ENCODE measurements at places on chromosomes 1 and 21.

DNA sequence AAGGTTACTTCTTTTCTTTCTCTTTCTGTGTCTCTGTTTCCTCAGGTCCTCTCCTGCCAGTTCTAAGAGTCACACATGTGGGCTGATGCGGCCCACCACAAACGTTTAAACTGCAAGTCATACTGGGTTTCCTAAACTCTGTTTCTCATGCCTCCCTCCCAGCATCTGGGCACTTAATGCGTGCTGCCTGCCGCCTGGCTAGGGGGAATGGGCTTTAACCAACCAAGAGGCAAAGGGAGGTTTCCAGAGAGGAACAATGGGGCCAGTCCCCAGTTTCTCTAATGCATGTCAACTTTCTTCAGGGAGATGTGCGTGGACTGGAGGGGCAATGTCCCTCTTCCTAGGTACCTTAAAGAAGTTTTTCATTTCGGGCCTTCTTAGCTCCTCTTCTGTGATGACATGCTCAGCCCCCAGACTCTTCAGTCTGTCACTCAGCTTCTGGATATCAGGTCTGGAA lies 19.9 kb upstream of the SRSF4 start:
- DNase-seq, result no peak

- no peak for DNase-seq
Observed at GRCh38 chr1:18126616-18127015, 19.0 kb downstream of the IGSF21 start.

DNA sequence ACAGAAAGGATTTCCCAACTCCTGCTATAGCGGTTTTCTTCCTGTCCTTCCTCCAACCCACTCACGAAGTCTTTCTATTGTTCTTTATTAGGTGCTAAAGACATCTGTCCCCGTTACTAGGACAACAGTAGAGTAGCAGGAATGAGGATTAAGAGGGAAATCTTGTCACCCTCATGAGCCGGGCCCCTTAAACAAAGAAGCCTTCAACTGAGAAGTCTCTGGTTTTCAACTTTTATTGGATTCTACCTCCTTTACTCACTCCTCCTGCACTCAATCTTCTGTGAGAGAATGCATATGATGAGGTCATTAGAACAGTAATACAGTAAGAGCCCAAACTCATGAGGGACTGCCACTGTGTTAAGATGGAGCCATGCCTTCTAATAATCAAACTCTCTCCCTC lies 206.3 kb downstream of the OMA1 start:
- no peak for DNase-seq

DNA sequence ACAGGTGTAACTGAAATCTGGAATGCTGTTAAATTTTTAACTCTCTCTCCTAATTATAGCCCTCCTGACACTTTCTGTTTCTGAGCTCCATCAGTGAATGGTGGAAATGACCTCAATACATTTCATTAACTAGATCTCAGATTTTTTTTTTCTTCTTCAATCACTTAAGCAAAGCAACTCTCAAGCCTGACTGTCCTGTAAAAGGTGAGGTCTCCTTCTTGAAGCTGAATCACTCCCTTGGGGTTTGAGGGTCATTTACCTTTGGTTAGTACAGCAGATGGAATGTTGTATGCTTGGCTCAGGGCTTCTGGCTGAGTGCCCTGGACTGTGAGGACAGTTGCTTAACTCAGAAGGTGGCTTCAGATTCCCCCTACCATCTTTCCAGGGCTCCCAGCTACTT lies 518.7 kb downstream of the PTPRC start:
- DNase-seq, result no peak

DNA sequence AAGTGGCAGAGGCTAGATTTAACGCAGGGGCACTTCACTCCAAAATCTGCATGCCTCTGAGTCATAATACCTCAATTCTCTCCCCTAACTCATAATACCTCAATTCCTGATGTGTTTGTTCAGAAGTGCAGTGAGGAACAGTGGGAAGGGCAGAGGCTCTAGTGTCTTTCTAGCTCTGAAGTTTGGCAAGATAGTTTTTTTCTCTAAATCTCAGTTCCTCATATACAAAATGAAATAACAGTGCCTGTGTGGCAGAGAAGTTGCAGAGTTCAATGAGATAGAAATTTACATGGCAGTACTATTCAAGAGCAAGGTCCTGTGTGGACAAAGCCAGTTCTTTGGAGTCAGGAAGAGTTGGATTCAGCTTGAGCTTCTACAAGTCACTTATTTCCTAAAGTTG lies 9.8 kb downstream of the JUN start:
- DNase-seq, result no peak

GRCh38 chr1:226078374-226078773 lies 15.9 kb downstream of the H3-3A start:
- no peak for DNase-seq

DNA sequence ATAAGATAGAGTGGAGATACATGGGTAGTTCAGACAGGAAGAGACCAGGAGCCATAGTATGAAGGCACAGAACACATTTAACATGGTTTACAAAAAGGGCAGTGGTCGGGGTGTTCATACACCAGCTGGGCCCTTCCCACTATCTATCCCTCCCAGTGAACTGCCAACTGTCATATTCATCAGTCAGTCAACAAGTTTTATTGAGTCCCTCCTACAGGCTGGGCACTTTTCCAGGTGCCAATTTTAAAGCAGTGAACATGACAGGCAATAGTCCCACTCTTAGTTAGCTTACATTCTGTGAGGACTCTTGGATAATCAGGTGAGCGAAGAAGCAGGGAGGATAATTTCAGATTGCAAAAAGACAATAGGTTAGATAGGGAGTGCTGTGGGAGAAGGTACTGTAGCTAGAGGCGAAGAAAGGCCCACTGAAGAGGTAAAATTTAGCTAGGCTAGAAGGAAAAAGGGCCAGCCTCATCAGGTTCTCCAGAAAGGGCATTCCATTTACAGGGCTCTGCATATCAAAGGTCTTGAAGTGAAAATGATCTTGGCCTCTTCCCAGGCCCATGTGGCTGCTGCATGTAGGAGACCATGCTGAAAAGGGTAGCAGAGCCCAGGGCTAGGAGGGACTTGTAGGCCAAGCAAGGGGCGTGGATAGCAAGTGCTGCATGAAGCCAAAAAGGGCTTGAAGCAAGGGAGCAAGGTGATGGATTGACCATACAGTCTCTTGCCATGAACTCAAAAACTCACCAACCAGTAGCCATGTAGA lies 274.7 kb upstream of the SNX7 start:
- no peak for DNase-seq

GRCh38 chr1:65434255-65434654 lies 13.8 kb downstream of the LEPR start:
- DNase-seq, result no peak

DNA sequence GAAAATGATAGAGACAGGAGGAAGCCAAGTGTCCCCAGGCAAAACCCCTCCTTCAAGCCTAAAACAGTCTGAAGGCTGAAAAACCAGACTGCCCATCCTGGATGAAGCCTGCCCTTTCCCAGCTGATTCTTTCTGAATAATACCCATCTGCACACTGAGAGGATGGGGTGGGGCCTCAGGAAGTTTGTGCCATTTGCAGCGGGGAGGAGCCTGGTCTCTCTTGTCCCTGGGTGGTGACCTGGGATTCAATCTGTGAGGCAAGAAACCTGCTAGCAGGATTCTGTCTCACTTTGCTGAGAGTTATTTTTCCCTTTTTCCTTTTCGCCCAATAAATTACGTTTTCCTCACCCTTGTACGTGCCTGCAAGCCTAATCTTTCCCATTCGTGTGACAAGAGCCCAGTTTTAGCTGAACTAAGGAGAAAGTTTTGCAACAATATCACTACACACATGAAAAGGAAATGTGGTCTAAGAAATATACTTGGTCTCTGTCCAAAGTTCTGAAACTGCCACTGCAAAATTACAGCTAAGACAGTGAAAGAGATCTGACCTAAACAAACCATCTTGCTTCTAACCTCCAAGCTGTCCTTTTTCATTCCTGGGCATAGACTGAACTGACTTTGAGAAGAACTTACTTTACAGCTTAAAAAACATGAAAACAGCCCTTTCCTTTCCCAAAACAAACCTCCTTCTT lies 105.0 kb downstream of the COP1 start:
- DNase-seq, result no peak

- no peak for DNase-seq
Observed at GRCh38 chr1:10906866-10907519, 105.5 kb upstream of the TARDBP start.

DNA sequence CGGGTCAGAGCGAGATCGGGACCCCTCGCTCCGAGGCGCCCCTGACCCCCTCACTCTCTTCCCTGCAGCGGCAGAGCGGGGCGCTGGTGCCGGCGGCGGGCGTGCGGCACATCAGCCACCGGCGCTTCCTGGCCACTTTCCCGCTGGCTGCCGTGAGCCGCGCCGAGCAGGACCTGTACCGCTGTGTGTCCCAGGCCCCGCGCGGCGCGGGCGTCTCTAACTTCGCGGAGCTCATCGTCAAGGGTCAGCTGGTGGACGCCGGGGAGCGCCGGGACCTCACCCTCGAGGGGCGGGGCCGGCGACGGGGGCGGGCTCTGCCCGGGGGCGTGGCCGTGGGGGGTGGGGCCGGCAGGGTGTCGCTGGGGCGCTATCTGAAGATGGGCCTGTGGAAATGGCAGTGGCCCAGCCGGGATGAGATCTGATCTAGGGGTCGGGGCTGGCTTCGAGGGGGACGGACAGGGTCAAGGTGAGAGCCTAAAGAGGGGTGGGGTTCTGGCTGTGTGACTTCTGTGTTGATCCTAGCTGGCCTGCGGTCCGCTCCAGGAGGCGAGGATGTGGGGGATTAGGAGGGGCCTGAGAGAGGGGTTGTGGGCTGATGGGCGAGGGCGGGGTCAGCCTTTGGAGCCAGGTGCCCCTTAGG lies 23.6 kb downstream of the PTPRU start:
- no peak for DNase-seq

- DNase-seq, result no peak
Observed at GRCh38 chr1:53295726-53296116, 32.1 kb downstream of the LRP8 start.

GRCh38 chr21:36704281-36704957 lies 5.5 kb downstream of the SIM2 start:
- DNase-seq, result no peak

- no peak for DNase-seq
Observed at GRCh38 chr1:75134647-75135572, 722 bp downstream of the LHX8 start.

- DNase-seq, result no peak
Observed at GRCh38 chr1:46646331-46646730, 21.8 kb downstream of the ATPAF1 start.

DNA sequence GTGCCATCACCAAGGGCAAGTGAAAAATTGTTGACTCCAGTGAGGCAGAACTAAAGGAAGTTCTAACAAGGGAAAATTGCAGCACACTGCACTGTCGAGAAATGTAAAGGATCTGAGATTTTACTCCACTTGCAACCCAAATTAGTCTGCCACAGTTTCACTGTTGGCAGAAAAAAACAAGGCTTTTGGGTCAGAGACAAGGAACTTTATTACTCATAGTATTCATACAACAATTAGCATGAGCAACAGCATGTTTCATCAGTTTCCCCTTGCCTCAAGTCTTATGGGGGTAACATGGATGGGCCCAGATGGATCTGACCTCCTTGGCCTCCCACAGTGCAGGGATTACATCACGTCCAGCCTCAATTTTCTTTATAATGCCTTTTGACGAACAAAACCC lies 125.3 kb downstream of the LTN1 start:
- no peak for DNase-seq

- DNase-seq, result no peak
Observed at GRCh38 chr1:211643324-211644212, 31.9 kb downstream of the NEK2 start.

- no peak for DNase-seq
Observed at GRCh38 chr1:218711884-218712674, 366.9 kb downstream of the TGFB2 start.

DNA sequence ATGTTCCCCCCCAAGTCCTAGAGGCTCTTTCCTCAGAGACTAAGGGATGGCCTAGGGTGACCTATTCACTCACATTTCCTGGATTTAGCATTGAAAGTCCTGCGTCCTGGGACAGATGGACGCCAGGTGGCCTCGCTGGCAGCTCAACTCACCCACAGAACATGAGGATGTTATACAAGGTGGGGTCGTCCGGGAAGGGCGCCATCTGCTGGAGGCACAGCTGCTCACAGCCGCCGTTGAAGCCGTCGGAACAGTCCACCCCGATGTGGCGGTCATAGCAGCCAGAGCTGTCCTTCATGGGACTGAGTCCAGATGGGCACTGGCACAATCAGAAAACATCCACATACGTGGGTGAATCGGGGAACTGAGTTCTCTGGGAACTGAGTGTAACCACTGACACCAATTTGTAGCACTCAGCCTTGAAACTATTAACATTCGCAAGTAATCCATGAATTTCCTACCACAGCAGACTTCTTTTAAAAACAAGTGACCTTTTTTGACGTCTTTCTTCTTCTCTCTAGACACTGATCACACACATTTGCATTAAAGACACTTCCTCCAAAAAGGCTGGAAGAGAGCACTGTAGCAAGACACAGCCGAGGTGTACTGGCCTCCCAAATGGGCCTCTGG lies 215.4 kb downstream of the ASTN1 start:
- no peak for DNase-seq

GRCh38 chr1:60895701-60896100 lies 186.7 kb upstream of the NFIA start:
- no peak for DNase-seq

DNA sequence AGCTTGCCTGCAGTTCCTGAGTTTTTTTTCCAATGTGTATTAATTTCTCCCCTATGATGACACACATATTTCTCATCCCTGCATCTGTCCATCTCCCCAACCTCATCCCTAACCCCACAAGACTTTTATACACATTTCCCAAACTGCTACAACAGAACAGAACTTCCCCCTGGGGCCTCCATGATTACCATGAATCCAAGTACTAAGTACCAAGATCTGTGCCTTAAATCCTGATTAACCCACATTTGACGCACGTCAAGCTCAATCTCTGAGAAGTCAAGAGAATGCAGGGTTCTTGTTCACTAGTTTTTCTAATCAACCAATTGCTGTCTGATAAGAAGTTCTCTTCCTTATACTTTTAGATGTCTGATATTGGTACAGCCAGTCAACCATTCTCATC lies 9.7 kb downstream of the HMGN1 start:
- no peak for DNase-seq

DNA sequence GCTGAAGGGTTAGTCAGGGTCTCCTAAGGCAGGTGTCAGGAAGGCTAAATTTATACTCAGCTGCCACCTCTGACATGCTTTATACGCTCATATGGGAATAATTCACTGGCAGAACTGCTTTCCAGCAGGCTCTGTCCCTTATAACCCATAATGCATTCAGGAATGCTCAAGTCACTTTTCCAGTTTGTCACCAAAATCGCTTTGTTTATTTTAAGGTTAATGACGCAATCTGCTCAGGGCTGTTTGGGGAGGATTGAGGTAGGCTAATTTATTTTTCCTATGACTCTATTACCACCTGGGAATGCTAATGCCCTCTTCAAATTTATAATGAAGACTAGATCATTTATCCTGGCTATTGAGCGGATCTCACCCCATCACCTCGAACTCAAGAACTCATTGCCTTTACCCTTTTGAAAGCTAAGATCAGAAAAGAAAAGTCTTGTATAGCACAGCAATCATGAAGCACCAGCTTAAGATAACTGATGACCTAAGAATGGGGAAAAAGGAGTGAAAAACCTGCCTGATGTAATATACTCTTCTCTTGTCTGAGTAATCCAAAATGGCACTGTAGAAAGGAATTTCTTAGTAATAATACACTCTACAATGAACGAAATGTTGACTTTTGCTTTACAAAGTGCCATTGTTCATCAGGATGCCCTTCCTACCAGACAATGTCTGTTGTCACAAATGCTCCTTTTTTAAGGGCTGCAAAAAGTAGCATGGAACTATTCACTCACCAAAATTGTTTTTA lies 97.9 kb upstream of the EXO1 start:
- no peak for DNase-seq
